ENCODE measurements at places on chromosomes 11 and 22.

- DNase-seq: no peak
Measured at GRCh38 chr11:69059985-69060384, 11.3 kb downstream of the TPCN2 start.

DNA sequence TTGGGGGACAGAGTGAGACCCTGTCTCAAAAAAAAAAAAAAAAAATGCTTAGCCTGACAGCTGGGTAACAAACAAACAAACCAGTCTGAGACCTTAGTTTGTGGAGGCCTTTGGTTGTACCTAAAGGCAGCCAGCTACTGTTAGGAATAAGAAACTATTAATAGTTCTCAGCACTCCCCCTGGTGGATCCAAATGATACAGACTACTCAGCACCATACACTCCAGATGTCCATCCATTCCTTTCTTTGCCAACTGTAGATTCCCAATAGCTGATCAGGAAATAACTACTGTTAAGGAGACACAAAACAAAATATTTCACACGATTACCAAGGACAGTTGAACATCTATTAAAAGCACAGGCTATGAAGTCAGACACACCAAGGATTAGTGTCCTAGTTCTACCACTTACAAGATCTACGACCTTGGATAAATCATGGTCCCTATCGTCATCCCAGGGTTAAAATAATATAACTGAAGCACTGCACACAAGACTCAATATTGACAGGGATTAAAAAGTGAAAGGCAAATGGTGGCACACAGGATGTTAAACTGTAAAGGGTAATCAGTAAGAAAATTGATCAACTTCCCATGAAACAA is 17.2 kb downstream of the CLDN25 start:
- DNase-seq: no peak

DNA sequence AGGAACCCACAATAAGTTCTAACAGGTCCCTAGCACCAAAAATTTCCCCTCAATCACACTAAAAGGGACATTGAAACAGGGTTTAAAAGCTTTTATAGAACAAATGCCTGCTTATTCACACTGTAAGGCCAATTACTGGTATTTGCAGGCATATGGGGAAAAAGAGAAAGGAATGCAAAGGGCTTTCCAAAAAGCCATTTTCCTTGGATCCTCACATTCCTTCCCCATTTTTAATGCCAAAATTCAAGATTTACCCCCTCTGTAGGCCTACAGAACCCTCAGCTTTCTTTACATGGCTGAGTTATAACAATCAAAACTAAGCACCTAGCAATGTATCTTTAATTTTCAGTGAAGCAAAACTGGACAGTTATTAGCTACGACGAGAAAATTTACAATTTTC is 102.0 kb downstream of the SBF2 start:
- DNase-seq: no peak

- DNase-seq: no peak
Measured at GRCh38 chr22:24418786-24419474, 8.5 kb upstream of the ADORA2A start.

- DNase-seq: no peak
Measured at GRCh38 chr11:11267312-11267711, 85.7 kb downstream of the CSNK2A3 start.

- DNase-seq: no peak
Measured at GRCh38 chr11:47183031-47183856, 3.0 kb downstream of the PACSIN3 start.

DNA sequence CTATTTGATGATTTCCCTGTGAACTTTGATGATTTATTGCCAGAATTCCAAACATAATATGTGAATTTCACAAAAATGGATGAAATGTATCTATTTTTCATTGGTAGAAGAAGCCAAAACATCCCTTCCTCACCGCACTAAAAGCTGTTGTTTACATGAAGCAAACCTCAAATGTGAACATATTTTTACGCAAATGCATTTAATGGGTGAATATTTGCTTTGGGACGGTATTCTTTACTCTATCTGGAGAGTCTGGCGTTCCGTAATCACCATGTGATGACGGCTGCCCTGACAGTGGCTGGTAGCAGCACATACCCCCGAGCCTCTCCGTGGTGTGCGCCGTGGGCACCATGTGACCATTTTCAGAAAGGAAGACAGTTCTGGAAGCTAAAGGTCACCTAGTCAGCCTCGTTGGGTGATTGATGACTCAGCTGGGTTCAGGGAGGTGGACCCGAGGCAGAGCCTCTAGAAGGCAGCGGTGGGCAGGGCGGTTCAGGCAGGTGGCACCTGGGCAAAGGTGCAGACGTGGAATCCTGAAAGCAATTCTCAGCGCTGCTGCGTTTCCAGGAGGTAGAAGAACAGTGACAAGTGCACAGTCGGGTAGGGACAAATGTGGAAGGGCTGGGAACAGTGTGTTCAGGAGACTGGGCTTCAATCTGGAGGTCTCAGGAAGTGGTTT is 45.3 kb downstream of the PPARA start:
- DNase-seq: no peak

- DNase-seq: no peak
Measured at GRCh38 chr22:35421121-35421520, 21.2 kb downstream of the MCM5 start.

DNA sequence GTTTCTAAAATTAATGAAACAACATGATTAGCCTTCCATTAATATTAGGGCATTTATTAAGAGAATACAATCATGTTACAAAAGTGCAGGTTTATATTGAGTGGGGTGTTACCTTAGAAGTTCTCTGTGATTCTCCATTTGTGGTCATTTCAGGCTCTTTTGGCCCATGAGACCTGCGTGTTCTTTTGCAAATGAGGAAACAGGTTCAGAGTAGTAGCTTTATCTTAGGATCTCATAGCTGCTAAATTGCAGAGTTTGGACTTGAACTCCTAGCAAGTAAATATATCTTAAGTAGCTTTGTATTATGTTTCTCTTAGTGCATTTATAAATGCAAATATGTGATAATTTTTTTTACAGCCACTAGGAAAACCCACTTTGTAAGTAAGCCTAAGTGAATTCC is 18.3 kb downstream of the FAR1 start:
- DNase-seq: no peak

DNA sequence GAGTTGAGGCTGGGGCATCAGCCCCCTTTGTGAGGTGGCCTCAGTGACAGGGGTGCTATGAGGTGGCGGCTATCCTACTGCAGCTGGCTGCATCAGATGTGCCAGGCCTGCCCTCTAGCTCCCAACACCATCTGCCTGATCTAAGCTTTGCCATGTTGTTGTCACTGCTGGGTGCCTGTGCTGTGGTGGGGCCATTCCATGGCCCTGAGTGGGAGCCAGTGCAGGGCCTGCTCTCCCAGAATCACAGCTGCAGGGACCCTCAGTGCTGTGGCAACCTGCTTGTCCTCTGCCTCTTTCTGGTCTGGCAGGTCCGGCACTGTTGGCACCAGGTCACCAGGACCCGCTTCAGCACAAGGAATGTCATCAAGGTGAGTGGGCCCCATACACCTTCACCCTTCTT is 1.8 kb upstream of the SNU13 start:
- DNase-seq: no peak

DNA sequence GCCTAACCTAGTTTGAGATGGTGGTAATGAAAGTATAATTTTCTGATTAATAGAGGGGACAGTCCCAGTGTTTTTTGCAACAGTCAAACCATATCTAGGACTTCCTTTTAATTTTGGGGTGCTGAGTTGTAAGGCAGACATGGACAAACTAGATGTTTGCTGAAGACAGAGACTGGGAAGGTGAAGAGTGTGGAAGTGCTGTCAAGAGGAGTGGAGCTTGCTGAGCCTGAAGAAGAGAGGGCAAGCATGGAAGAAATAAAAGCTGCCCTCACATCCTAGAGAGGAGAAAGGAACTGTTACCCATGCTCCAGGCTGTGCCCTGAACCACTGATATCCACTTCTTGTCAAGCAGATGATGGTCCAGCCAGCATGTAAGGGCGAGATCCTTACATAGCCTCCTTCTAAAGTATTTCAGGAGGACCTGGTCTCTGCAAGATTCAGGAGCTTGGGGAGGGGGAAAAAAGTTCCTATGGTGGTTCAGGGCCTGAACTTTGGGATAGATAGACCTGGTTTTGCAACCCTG is 51.4 kb downstream of the PRR5L start:
- no peak for DNase-seq

GRCh38 chr22:50271519-50271970 is 1.4 kb upstream of the MAPK11 start:
- DNase-seq: peak; percentile 37

GRCh38 chr11:69448471-69449284 is 32.8 kb upstream of the LINC01488 start:
- no peak for DNase-seq

GRCh38 chr11:58075781-58076180 is 45.0 kb downstream of the OR6Q1 start:
- DNase-seq: no peak

All from T follicular helper cell (primary cell).